ENCODE measurements at places on chromosomes 1 and 21.

GRCh38 chr1:110780600-110781484 lies 92.1 kb upstream of the CD53 start:
- ATAC-seq: peak; percentile 72

DNA sequence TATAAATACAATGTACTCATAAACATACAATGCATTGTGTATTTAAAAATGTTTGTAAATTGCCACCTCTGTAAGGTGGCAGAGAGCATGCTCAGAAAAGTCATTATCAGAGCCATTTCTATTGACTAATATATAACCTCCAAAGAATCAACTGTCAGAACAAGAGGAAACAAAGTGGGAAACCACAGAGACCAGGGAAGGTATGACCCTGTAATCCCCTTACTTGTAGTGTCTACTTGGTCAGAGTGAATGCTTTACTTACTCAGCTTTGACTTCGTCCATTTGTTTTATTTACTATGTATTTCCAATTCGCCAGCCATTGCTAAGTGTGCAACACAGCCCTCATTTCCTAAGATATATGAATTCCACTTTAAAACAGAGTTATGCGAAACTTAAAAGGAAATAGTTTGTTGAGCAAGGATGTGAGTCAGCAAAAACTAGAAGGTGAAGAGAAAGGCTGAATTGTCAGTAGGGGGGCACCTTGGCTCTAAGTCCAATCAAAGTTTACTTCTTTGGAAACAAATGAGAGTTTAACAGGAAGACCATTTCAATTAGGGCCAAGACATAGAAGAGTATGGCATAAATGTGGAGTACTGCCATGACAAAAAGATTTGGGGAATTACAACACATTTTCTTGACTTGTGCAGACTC lies 671.7 kb upstream of the PTBP2 start:
- no peak for ATAC-seq

- ATAC-seq: no peak
Measured at GRCh38 chr1:35571263-35571662, 1.9 kb upstream of the TFAP2E start.

DNA sequence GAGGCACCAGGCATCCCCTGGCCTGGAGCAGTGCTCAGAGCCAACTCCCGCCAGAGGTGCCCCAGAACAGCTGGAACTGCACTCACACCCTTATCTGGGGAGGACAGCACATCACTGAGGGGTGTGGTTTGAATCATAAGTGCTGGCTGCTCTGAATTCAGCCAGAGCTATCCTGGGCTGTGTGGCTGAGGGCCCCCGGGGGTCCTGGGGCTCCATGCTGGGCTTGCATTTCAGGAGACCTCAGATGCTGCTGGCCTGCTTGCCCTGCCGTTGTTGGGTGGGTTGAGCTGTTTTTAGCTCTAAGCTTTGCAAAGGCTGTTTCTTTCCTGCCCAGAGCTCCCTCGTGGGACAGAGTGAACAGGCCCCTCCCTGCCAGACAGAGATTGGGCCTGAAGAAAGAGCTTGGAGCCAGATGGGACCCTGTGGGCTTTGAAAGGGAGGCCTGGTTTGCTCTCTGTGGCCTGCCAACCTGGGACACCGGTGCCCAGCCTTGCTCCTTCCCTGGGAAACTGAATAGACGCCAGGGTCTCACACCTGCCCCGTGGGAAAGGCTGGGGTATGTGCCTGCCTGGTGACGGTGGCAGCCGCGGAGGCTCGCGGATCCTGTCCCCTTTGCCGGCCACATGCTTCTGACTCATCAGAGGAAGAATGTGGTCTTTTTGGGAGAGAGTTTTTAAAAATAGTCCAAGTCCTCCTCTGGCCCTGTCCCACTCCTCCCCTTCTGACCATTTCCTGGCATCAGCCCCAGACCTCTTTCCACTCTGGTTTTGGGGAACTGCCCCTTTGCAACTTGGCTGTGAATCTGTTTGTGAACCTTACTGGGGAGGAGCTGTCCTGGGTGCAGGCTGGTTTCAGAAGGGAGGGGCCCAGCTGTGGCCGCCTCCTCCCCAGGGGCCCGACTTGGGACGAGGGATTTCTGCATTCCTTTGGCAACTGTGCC lies 30.0 kb downstream of the ARHGEF10L start:
- ATAC-seq: peak; percentile 84

- no peak for ATAC-seq
Measured at GRCh38 chr1:119941392-119941791, 45.1 kb upstream of the ADAM30 start.

GRCh38 chr1:89987159-89987819 lies 7.6 kb upstream of the ZNF326 start:
- ATAC-seq: peak; percentile 97

DNA sequence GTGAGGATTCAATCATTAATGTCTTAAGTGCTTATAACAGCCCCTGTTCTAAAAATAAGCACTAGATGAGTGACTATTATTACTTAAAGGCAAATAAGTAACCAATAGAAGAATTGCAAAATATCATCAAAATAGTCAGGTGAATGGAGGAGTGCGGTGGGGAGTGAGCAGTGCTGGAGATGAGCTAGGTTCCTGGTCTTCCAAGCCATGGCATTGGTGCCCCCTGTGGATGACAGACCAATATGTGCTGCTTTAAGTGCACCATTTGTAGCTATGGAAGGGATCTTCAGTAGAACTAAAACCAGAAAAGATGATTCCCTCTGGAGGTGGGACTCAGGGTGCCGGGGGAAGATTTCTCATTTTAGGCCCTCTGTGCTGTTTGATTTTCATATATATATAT lies 46.1 kb upstream of the SLC30A1 start:
- peak; percentile 94 for ATAC-seq

DNA sequence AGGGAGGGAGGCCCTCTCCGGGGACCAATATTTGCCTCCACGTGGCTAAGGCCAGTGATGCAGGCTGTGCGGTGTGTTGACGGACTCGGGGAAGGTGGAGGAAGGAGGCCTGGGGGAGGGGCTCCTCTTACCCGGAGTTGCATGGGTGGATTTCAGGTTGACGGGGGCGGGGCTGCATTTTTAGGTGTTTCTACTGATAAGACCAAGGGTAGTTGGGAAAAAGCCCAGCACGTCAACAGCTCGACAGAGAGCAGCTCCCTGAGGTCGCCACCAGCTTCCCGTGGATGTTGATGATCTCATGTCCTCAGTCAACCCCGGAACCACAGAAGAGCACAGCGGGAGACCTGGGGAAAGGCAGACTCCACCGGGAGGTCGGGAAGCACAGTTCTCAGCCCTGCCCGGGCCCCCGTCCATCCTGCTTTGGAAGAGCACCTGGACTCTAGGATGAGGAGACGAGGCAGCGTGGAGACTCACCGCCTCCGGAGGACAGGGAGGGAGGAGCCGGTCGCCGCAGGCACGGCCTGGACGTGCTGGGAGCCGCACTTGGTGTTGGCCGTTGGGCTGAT lies 32.9 kb upstream of the COL6A1 start:
- no peak for ATAC-seq

DNA sequence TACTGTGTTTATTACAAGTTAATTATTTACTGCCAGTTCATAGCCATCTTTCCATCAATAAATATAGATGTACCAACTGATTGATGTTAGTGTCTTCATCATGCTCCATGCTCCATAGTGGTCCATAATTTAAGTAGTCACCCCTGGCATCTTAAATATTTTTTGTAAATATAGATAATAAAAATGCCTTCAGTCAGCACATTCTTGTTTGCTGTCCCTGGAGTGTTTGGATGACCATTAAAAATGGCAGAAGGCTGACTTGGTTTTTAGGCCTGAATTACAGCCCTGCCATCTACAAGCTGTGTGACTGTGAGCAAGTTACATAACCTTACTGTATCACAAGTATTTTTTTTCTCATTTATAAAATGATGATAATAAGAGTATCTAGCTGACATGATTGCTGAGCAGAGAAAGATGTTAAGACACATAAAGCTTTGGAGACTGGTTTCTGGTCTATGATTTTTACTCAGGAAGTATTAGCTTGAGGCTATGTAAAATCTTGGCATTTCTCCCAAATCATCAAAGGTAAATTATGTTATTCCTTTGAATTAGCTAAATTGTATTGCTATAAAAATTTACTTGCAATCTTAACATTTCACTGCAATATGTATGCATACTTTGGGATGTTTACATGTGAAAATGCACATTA lies 427.2 kb downstream of the USP25 start:
- ATAC-seq: no peak

- no peak for ATAC-seq
Measured at GRCh38 chr1:151978922-151979321, 14.7 kb downstream of the S100A10 start.

GRCh38 chr1:83011265-83011664 lies 987.7 kb downstream of the TTLL7 start:
- no peak for ATAC-seq

DNA sequence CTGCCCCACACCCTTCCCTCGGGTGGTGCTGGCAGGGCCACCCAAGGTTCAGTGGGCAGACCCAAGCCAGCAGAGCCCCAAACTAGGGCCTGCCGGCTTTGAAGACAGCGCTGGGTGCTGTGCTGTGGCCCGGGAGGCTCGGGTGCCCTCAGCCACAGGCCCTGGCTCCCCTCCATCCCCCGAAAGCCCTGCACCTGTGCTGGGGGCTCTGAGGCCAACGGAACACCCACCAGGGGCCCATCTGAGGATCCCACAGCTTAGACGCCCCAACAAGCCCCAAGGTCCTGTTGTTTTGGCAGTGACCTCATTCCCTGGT lies 8.6 kb downstream of the ITGB2 start:
- ATAC-seq: no peak

DNA sequence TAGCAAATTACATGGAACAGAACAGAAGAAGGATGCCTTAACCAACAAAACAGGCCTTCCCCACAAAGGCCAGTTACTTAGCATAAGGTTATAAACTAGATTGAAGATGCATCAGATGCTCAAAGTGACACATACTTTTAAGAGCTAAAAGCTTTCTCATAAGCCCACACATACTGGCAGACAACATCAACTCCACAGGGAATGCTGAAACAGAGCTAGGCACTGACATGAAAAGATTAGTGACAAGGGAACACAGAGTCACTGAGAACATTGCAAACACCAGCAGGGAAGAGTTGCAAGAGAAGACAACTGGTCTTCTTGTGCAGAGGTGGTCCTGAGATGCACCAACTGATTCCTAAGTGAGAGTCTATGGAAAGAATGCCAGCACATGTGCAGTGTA lies 6.9 kb downstream of the TTC13 start:
- no peak for ATAC-seq

- ATAC-seq: no peak
Measured at GRCh38 chr1:167681451-167682098, 40.2 kb upstream of the MPZL1 start.

GRCh38 chr21:34086887-34087306 lies 13.5 kb downstream of the MRPS6 start:
- no peak for ATAC-seq

DNA sequence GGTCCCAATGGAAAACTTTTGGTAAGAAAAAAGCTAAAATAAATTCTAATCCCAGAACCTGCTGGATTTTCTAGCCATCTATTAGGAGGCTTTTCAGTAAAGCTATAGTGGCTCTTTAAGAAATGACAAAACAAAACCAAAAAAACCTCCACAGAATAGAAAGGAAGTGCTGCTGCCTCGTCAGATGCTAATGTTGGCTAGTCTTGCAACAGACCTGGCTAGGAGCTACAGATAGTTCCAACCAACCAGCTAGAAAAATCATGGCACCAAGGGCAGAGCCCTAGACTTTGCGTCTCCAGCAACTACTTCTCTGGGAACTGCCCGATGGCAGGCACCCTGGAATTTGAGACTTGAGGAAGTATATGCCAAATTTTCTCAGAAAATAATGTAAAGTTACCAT lies 7.6 kb downstream of the CD101 start:
- no peak for ATAC-seq

- ATAC-seq: no peak
Measured at GRCh38 chr1:40930174-40930964, 49.1 kb upstream of the CTPS1 start.

Data from SK-N-SH treated with all-trans-retinoic acid at 6 μM for 48 hours (cell line).